Cardiac muscle cell (in vitro differentiated cells and primary cell): ENCODE measurements at places on chromosomes 1 and 21.

GRCh38 chr21:27673581-27673980 lies 706.7 kb upstream of the ADAMTS5 start:
- DNase-seq: no peak

GRCh38 chr1:179816196-179816960 lies 61.2 kb downstream of the TOR1AIP2 start:
- no peak for DNase-seq

DNA sequence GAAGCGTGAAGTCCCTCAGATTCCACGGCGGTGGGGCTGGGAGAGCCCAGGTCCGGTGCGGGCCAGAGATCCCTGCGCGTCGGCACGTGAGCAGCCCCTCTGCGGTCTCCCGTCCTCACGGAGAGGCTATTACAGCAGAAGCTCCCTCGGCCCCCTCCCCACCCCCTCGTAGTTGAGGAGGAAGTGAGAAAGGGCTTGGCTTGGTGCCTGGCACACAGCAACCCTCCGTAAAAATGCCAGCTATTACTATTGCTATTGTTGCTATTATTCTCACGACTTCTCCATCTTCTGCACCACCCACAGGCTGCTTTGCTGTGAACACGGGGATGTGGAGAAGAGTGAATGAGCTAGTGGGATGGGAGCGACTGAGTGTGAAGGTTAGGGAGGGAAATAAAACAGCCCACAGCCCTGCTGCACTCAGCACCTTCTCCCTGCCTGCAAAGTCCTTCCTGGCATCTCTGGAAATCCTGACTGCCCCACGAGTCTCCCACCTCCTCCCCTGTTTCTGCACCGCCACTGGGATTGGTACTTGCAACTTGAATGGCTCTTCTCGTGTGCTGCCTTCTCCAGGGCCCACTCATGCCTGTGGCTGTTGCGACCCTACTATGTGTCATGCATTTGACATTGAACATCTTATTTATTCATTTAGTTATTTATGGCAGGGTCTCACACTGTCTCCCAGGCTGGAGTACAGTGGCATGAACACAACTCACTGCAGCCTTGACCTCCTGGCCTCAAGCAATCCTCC lies 26.6 kb downstream of the ZBTB18 start:
- no peak for DNase-seq

- DNase-seq: no peak
These were observed 26.6 kb downstream of the POFUT2 start for GRCh38 chr21:45261093-45261492.

DNA sequence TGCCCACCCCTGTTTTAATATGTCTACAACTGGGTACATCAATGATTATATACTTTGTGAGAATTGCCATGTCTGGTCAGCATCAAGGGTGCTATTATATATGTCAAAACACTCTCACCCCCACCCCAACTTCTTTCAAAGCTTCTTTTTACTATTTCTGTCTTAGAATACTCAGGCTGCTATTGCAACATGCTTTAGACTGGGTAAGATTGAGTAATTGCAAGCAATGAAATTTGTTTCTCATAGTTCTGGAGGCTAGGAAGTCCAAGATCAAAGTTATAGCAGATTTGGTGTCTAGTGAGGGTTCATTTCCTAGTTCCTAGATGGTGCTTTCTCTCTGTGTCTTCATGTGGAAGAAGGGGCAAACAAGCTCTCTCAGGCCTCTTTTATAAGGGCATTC lies 100.5 kb upstream of the KCNK1 start:
- no peak for DNase-seq

DNA sequence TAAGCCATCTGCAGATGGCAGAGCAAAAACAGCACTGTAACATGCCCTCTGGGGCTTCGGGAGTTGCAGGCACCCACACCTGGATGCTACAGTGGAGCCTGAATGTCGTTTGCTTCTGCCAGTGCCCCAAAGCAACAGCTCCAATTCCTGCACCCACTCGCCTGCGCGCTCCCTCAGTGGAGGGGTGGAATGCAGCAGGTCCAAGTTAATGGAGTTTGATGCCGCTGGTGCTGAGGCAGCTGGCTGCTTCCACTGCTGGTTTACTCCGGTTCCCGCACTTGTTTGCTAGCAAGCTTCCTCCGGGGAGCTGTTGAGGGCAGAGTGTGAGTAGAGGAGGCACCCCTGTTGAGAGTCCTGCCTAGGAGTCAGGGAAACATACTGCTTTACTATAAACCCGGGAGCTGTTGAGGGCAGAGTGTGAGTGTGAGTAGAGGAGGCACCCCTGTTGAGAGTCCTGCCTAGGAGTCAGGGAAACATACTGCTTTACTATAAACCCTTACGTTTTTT lies 584.0 kb upstream of the TMPRSS15 start:
- DNase-seq: no peak

DNA sequence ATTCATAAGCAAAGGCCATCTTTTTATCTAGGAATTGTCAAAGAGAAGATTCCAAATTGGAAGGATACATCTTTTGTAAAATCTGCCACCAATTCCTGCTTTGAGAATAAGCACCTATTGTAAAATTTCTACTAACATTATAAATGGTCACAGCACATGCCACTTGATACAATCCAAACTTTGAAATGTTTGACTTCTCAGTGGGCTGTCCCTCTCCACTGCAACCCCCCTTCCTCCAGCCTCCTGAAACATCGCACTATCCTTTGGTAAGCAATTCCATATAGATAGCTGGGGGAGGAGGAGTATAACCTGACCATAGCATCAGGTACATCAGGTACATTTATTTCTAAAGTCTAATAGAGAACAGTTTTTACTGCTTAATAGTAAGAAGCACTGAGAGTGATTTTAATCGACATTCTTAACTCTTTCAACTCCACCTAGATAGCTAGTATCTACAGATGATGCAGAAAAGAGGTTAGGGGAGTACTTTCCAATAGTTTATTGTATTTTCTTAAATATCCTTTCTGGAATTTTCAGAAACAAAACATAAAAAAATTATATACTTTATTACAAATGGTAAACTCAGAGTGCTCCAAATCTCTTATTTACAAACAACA lies 2.9 kb downstream of the JUN start:
- no peak for DNase-seq

- no peak for DNase-seq
These were observed 28.4 kb downstream of the RNF11 start for GRCh38 chr1:51264451-51264850.

DNA sequence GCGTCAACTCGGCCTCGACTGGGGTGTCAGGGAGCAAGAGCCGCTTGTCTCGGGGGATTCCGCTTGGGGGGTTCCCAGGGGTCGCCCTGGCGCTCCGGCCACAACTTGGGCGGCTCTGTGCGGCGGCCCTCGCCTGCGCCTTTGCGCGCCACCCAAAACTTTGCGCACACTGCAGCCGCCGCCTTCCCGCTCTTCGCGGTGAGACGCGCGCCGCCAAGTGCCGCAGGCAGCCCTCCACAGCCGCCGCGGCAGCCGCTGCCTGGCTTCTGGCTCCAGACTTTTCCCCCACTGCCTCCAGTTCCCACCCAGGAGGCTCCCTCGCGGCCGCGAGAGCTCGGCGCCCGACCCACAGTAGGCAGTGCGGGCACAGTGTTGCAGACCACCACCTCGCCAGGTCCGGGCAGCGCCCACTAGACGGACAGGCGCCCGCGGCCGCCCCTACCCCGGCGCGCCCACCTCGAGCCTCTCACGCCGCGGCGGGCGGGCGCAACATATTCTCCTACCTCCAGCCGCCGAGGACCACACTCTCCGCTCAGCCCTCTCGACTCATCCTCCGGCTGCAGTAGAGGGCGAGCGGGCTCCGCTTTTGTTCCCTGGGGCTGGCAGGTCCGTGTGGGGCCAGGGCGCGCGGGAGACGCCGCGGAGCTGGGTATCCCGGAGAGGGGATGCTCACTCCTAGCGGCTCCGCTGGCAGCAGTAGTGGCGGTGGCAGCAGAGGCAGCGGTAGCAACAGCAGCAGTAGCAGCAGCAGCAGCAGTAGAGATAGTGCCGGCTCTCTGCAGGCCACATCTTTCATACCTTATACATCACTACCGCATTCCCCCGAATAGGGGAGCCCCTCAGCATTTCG lies 296.6 kb downstream of the OMA1 start:
- peak; percentile 57 for DNase-seq

GRCh38 chr21:45534636-45535331 lies 7.5 kb downstream of the SLC19A1 start:
- DNase-seq: peak; percentile 38

DNA sequence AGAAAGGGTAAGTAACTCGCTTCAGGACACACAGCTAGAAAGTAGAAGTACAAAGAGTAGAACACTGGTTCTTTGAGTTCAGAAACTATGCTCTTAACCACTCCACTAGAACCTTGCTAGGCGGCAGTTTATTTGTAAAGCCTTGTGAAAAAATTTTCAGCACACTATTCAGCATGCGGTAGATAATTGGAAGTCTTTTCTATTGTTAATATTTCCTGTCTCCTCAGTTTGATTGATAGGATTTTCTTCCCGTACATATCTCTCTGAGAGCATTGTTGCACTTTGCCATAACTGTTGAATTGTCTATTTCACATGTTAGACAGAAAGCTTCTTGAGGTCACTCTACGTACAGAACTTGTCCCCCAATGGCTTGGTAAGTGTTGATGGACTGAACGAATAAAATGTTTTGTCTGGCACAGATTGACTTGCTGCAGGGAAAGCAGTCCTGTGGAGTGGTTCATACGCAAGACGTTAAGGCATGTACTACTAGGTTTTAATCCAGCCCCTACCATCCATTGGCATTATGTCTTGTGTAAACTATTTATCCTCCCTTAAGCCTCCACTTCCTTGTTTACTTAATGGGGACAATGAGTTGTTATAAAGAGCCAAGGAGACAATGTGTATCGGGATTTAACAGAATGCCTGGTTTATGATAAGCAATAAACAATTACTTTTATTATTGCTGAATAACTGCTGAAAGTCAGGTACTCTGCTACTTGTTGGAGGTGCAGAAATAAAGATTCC lies 35.8 kb downstream of the C1orf21 start:
- DNase-seq: no peak

- DNase-seq: no peak
These were observed at the start of gene IFI44L for GRCh38 chr1:78619803-78620579. TSS of gene IFI44L (plus strand) at chr1:78620448. CDS start at chr1:78627916, 7,468 bp downstream.

DNA sequence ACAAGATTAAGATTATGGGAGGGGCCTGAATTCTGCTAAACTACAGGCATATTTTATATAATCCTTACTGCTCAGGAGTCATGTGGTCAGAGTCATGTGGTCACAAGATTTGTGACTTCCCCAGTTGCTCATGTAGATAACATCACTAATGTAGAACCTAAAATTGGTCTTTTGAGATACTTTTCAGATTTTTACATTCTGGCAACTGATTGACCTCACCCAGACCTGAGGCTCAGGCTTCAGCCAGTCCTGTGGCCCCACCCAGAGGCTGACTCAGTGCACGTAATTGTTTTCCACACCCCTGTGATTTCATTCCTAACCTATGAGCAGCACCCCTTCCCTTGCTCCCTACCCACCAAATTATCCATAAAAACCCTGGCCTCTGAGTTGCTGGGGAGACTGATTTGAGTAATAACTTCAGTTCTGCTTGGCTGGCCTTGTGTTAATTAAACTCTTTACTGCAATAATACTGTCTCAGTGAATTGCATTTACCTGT lies 41.7 kb upstream of the ZNF326 start:
- DNase-seq: peak; percentile 8

DNA sequence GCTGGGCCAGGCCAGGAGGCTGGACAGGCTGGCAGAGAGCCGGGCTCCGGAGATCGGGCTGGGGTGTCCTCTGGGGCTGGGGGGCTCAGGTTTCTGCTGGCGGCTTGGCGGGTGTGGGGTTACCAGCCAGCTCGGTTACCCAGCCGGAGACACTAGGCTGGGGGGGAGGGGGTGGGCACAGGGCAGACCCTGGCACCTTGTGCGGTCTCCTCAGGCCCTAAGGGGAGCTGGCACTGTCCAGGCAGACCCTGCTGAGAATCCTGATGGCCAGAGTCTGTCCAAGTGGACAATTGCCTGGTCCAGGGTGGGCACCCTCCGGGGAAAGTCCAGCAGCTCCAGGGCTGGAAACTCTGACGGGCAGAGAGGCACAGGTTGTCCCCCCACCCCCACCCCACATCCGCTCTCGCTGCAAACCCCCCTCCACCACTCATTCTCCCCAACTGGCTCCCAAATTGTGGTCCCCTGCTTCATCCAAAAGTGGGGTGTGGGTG lies 6.7 kb downstream of the ZBTB7B start:
- no peak for DNase-seq

DNA sequence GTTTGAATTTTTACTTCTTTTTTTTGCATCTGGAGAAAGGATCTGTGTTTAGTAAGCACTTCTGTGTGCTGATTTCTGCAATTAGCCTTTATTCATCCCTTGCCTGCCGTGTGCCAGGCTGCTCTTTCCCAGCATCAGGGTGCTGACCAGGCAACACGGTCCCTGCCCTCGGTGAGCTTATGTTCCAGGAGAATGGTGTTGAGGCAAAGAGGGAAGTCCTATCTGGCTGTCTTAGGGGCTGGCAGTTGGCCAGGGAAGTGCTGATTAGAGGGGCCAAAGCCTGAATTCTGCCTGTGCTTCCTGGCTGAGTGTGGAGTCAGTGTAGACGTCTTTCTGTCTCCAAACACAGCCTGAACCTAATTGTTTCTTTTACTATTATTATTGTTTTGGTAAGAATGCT lies 187.1 kb downstream of the CAMTA1 start:
- DNase-seq: no peak

DNA sequence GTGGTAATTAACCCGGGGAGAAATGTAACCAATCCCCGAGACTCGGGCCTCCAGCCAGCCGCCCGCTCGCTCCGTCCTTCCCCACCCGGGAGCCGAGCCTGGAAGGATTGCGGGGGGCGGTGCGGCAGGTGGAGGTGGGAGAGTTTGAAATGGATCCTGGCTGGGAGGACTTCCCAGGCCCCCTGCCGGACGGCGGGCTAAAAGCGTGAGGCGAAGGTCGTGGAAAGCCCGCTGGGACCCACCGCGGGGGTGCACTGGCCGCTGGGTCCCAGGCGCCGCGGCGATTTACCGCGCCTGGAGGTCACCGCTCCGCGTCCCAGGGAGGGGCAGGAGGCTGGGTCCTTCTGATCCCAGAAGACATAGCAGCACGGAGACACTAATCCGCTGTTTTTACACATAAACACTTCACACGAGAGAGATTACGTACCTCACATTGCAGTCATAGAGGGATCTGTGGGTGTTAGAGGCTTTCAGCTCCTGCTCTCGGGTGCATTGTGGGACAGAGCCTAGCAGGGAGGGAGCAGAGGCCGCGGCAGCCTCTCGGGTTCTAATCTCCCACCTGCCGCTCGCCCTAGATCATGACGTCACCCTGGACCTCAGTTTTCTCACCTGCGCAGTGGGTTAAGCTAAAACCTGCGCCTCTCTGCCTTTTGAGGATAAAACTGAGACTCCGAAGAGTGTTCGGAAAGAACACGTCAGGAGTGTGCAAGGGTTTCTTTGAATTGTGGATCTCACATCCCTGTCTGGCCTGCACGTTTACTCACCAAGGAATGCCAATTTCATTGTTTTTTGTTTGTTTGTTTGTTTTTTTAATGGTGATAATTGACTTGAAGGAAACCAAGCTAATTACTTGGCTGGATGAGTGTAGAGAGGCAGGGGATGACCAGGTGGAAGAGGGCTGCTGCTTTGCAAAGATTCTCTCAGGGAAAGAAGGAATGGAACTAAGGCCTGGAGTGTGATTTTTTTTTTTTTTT lies 17.1 kb upstream of the TMEM9 start:
- DNase-seq: peak; percentile 78

GRCh38 chr1:226033582-226033981 lies 28.9 kb upstream of the H3-3A start:
- DNase-seq: no peak

- DNase-seq: peak; percentile 25
These were observed 163.3 kb downstream of the RHOU start for GRCh38 chr1:228898582-228898992.

GRCh38 chr1:88441022-88441421 lies 243.1 kb upstream of the PKN2 start:
- no peak for DNase-seq
